Cerebellum (tissue), 4 donors: ENCODE measurements at places on chromosomes 1 and 21.

DNA sequence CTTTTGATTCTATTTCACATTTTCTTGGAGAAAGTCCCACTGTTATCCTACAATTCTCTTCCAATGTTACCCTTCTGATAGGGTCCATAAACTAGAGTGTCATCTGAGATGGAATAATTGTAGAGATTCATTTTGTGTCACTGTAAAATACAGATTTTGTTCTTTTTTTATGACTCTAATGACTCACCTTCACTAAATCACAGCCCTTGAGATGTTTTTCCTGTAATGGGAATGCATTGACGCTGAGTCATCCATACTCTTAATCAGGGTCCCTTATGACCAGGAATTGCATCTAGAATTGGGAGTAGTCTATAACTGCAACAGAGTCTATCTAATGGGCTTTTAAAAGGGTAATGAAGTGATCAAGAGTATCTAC is 315.5 kb downstream of the TGFB2 start:
- DNase-seq, result no peak

GRCh38 chr1:92870591-92870990 is 38.8 kb downstream of the RPL5 start:
- no peak for DNase-seq

DNA sequence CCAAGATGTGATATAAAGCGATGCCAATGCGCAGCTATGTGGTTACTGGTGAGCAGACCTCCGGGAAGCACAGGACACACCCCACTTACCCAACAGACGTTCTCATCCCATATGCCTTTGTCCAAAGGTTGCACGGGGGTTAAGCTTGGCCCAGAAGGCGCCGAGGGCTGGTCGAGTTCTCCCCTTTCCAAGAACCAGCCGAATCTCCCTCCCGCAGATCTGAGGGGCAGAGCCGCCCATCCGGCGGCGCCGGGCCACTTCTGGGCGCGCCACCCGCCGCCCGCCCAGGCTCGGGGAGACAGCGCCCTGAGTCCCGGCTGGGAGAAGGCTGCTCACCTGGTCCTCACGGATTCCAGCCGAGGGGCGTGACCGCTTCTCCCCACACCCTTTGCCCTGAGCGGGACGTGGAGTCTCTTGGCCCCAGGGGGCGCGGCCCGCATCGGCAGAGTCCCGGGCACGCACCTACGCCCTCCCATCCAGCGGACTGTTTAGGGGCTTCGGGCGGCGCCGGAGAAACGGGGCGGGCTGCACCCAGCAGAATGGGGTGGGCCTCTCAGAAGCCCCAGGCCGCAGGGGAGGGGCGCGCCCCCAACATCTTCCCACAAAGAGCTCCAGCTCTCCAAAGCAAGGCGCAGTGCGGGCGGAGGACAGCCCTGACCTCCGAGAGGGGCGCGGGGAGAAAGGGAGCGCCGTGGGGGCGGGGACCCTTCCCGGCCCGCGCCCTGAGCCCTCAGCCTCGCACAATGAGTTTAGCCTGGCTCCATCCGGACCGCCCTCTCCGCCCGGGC is 615 bp downstream of the GPR161 start:
- DNase-seq, result no peak

DNA sequence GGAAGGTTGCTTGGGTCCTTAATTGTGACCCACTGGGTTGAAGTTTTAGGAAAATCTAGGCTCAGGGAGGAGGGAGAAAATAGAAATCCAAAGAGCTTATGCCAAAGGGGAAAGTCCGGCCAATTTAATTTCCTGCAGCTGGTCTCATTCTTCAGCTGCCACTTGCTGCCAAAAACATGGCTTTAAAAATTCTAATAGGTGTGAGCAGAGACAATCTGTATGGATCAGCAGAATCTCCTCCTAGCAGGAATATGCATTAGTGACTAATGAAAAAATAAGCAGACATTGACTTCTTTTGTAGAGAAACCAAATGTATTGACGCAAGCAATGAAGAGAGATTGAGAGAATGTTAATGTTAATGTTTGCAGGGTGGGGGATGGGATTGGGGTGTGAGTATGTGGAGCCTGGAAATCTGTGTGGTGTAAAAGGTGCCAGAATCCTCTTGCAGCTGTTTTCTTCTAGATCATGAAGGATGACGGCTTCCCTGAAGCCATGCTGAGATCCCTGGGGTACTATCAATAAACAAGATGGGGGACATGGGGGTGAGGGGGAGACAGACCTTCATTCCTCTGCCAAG is 35.3 kb downstream of the VWA5B1 start:
- DNase-seq, result peak; percentile 31

GRCh38 chr1:29179641-29180184 is 2.0 kb downstream of the SRSF4 start:
- DNase-seq, result no peak

DNA sequence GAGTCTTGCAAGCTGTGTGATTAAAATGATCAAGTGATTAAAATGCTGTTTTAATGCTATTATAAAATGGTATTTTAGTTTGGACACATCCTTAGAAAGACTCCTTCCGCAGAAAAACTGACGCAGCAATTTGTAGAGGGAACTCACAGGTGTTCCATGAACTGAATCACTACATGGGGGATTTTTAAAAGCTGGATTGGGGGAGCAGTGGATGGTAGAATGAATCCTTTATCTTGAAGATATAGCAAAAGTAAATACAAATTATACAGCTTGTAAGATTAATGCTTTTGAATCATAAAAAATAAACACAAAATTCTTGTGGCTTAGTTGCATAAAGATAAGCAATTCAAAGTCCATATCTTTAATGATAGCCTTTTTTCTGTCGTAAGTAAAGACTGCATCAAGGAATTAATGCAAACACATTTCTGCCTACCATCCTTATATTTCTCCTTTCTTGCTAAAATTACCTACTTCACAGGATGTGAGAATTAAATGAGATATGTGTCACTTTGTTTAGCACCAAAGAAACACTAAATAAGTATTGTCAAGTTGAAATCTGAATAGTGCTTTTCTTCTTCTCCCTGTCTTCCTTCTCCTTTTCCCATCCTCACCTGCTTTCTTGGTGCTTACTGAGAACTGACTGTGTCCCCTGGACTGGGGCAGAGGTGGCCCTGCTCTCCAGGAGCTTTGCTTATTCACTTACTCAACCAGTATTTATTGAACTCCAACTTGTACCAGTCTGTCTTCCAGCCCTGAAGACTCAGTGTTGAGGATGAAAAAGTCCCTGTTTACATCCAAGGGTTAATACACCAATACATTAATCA is 61.5 kb upstream of the F3 start:
- DNase-seq, result no peak

GRCh38 chr1:161131523-161132409 is 701 bp downstream of the DEDD start:
- DNase-seq, result no peak

DNA sequence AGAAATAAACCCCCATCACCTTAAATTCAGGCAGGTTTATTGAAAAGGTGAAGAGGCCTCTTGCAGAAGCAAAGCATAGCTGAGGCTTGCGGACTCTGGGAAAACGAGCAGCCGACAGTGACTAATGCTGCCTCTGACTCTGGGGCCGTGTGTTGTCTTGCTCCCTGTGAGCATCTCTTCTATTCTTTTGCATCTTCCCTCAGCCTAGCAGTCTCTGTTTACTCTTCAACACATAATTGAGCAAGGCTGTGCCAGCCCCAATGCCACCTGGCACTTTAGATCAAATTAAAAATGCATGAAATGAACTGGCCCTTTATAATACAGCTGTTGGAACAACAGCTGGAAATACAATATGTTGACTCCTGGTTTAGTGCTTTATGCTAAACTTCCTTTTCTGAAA is 18.4 kb upstream of the REG4 start:
- no peak for DNase-seq

DNA sequence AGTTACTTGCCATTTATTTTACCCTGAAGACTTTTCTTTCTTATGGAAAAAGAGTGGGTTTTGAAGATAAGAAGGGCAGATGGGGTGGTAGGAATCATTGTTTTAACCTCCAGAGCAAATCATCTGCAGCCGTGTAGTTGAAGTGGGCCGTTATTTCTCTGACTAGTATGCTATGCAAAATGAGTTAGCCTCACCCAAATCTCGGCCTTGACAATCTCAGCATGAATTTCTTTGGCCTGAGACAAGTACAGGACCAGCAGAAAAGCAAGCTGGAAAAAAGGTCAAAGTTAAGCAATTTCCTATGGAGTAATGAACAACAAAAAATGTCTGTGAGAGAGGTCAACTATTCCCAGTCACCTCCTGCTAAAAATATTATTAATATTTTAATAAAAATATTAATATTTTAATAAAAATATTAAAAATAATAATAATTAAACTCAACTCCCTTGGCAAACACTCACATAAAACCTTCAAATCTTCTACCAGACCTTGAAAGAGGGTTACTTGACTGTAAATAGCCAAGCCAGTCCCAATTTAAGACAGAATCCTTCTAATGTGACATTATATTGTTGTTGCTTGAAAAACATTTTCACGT is 6.8 kb upstream of the TEKT2 start:
- no peak for DNase-seq

GRCh38 chr1:33365560-33365997 is 44.7 kb upstream of the A3GALT2 start:
- DNase-seq, result peak; percentile 73

DNA sequence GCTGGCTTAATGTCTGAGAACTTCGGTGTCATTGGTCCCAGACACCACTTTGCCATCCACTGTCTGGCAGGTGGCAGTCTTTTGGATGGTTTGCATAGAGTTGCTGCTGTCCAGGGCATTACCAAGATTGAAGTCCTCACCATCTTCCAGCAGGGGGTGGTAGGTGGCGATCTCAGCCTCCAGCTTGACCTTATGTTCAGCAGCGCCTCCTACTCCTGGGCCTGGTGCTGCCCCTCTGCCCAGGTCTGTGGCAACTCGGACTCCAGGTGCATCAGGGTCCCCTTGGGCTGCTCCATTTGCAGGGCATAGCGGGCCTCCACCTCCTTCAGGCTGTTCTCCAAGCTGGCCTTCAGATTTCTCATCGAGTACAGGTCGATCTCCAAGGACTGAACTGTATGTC is 573.3 kb upstream of the NCAM2 start:
- no peak for DNase-seq

- no peak for DNase-seq
Observed at GRCh38 chr1:191699343-191699742, 458.9 kb upstream of the RGS18 start.

- no peak for DNase-seq
Observed at GRCh38 chr1:16013220-16013907, 4.5 kb downstream of the HSPB7 start.

DNA sequence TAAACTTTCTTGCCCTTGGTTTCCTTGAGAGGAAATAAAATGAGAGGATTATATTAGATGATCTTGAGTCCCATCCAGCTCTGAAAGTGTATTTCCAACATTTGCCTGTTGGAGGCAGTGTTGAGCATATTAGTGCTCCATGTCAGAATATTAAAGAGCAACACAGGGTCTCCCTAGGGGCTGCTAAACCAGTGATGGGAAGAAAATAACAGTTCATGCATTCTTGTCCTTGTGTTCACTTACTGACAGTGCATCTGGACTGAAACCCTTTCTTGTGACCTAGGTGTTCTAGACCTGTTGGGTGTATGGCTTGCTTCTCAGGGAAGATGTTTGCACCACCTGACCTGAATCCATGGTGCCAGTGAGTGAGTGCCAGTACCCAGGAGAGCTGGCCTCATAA is 124.7 kb upstream of the KIAA0040 start:
- no peak for DNase-seq

- no peak for DNase-seq
Observed at GRCh38 chr1:191240925-191241324, 763.3 kb upstream of the BRINP3 start.

GRCh38 chr1:223556414-223557129 is 108.9 kb downstream of the CAPN8 start:
- no peak for DNase-seq

GRCh38 chr1:181846681-181847080 is 214.8 kb downstream of the ZNF648 start:
- no peak for DNase-seq

DNA sequence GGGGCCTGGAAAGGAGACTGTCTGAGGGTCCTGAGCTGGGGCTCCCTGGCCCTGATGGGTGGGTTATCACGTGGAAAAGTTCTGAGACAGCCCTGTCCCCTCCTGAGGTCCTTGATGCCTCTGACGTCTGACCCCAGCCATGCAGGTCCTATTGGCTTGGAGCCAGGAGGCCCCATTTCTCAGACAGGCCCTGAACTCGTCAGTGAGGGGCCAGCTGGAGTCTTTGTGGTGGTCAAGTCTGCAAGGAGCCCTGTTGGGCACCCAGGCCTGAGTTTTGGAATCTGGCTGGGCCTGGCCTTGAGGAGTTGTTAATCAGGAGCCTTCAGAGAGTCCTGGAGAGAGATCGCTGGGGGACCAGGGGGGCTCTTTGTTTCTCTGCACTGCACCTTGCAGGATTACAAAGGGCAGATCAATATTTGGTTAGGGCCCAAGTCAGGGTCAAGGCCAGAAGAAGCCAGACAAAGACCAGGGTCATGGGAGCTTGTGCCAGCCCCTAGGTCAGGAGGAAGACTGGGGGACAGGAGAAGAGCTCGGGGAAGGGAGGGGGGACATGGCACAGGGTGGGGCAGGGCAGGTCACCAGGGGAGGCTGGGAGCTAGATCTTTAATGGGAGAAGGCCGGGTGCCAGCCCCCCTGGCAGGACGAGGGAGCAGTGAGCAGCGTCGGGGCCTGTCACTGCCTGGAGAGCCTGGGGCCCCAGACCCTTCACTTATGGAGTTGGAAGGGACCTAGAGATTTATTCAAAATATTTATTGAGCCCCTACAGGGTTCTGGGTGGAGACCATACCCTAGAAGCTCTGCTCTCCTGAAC is 83.2 kb downstream of the PTPRU start:
- DNase-seq, result no peak

DNA sequence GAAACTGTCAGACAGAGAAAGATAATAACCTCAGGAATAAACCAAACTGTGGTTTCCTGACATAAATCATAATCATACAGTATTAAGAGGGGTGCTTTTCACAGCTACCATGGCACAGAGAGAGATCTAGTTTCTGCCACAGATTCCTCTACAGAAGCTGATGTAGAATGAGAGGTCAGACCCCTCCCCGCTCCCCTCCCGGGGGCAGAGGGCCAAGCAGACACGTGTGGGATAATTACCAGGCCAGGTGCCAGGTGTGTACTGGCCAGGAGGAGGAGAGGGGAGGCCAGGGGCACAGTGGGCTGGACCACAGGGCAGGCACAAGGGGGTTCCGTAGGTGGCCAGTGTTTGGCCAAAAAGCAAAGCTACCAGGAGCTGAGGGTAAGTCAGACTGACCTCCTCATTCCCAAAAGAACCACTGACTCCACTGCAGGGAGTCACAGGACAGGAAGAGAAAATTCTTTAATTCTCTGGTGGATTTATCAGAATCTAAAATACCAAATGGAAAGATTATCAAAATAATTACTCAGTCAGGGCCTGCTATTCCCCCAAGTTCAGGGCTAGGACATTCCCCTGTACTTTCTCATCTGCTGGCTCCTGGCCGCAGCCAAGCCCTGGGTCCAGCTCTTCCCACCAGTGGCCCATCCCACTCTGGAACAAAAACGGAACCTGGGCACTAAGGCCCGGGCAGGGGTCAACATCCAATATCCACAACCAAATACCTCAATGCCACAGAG is 30.0 kb downstream of the C2CD2 start:
- DNase-seq, result no peak

DNA sequence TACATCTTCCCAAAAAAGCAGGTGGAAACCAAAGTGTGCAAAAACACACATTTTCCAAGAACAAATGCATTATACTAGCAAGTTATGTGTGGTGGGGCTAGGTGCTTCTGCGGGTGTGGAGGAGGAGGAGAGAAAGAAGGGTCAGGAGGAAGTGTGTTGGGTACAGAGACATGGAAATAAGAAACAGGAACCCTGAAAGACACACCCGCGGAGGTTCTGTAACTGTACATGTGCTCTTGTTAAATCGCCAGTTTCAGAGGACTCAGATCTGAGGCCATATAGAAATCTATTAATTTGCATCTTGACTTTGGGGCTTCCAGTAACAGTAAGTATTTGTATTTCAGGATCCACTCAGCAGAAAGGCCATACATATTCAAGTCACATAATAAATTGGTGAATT is 30.9 kb downstream of the ERG start:
- no peak for DNase-seq
